Breast epithelium (tissue), 4 donors: ENCODE measurements at places on chromosomes 16 and 17.
A peak's percentile ranks its signal among the peaks of the same experiment; 100 is the strongest.

DNA sequence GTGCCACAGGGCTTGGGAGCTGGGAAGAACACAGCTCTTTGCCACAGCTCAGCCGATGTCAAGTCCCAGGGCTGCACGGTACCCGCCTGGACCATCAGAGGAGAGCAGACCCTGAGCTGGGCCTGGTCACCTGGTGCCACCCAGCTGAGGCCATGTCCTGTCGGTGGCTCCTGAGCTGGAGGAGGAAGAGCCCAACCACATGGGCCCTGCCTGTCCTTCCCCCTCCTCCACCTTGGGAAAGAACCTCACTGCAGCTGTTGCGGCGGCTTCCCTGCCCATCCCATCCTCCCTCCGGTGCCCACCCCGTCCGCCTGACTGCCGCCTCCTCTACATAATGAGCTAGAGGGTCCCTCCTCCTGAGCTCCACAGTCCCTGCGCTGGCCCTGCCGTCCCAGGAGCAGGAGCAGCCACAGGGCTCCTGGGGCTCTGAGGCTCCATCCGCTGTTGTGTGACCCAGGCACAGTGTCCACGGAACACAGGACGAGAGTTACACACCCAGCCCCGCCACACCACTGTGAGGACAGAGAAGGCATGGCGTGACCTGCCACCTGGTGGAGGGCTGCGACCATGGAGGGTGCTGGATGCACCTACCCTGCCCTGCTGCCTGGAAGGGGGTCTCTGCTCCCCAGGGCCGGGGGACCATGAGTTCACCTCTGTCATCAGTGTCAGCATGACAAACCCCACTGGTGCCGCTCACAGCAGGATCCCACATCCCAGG, 21.4 kb upstream of the CHMP6 start:
- H3K36me3 ChIP-seq, result no peaks in the 10 kb centered on the region
- H3K27me3 ChIP-seq, result no peaks in the 10 kb centered on the region
- H3K4me3 ChIP-seq, result no peak overlapping the region
- peaks cover 3% of the 10 kb centered on the region for H3K4me1 ChIP-seq

DNA sequence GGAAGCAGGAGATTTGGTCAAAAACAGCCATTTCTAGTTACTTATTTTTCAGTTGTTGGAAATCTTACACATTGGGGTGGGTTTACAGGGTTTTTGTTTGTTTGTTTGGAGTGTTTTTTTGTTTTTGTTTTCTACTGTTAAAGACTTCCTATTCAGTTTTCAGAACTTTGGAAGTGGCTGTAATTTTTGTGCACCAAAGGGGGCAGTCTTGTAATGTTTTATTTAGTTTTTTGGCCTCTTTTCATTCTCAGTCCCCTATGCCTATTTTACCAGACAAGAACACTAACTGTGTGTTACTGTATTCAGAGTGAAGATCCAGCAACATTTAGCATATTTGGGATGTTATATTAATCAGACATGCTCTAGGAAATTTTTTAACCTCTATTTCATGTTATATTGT, 20.6 kb downstream of the TPPP3 start:
- DNase-seq, result no peak
- no peak overlapping the region for H3K4me3 ChIP-seq
- no peaks in the 10 kb centered on the region for H3K4me1 ChIP-seq
- no peaks in the 10 kb centered on the region for H3K27me3 ChIP-seq
- no peaks in the 10 kb centered on the region for H3K36me3 ChIP-seq
- no peak overlapping the region for H3K27ac ChIP-seq

DNA sequence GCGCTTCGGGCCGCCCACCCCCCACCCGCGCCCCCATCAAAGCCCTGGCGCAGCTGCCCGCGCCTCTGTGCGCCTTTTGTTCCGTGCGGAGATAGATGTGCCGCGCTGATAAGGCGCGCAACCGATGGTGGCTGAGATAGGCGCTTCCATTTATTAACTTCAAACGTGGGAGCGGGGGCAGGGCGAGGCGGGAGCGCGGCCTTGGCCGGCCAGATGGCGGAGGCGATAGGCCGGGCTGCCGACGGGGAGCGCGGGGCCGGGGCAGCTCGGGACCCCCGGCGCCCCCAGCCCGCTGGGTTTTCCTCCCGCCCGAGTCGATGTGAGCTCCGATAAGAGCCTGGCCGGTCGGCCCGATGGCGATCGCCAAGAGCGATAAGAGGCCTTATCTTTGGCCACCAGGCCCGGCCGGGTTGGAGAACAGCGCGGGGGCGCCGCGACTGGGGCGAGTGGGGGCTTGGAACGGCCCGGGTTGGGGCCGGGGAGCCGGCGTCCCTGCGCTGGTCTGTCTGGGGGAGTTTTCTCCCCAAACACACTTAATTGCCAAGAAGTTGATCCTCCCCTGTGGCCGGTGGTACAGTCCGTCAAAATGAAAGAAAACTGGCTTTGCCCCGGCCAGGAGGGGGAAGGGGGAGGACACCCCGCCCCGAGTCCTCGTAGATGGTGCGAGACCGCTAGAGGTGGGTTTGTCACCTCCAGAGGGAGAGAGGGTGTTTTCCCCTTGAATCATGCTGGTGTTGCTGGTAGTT, 2.7 kb downstream of the ZFPM1 start:
- no peaks in the 10 kb centered on the region for H3K36me3 ChIP-seq
- H3K4me1 ChIP-seq, result peaks cover 10% of the 10 kb centered on the region
- H3K27ac ChIP-seq, result peak overlapping the region; percentile 68
- no peak for DNase-seq
- no peaks in the 10 kb centered on the region for H3K27me3 ChIP-seq

DNA sequence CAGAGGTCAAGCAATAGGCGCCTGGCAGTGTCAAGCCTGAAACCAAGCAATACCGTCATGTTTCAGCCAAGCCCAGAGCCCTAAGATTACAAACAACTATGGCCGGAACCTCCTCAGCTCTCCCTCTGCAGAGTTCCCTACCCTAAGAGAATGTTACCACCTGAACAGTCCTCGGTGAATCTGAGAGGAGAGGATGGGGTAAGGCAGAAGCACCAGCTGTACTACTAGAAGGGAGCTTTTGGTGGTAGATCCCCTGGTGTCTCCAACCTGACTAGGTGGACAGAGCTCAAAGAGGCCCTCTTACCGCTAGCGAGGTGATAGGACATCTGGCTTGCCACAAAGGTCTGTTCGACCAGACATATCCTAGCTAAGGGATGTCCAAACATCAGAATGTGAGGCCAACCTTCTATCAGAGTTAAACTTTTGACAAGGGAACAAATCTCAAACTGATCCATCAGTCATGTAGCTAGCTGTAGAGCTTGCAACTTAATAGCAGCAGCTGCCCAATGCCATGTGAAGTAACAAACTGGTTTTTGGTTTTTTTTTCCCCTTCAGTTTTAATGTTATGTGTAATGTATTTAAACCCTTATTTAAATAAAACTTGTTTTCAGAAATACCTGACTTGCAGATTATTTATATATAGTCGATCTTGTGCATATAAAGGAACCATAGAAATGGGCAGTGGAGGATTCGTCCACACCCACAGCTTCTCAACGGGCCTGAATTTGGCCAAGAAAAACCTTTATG, 2.5 kb downstream of the EIF1 start:
- no peaks in the 10 kb centered on the region for H3K27me3 ChIP-seq
- H3K36me3 ChIP-seq, result no peaks in the 10 kb centered on the region
- no peak for DNase-seq
- peak overlapping the region; percentile 74 for H3K4me3 ChIP-seq
- H3K27ac ChIP-seq, result peak overlapping the region; percentile 97

DNA sequence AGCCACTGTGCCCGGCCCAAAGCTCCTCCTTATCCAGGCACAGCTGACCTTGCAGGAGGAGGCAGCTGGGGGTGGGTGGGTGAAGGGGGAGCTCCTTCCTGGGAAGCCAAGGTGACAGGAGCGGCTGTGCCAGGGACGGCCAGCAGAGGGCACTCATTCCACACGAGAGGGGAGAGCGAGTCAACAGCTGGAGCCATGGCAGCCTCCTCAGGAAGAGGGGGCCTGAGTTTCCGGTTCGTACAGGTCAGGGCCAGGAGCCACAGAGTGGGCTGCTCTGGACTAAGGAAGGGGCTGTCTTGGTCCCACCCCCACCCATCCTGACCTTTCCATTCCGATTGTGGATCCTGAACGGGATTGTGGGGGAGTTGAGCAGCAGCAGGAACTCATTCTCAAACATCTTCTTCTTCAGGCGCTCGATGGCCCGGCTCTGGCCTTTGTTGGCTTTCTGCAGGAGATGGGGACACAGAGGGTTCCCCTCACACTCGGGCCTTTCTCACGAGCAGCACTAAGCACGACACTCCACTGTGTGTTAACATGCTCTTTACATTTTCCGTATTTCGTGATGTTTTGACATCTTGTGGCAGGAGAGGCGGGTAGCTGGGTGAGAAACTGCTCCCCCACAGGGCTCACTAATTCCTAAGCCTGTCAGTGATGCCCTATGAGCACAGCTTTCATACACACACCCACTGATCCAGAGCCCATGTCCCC, 61.6 kb downstream of the TIMM22 start:
- DNase-seq, result no peak
- no peak overlapping the region for H3K27ac ChIP-seq
- H3K27me3 ChIP-seq, result no peaks in the 10 kb centered on the region
- H3K36me3 ChIP-seq, result no peaks in the 10 kb centered on the region
- no peak overlapping the region for H3K4me3 ChIP-seq

DNA sequence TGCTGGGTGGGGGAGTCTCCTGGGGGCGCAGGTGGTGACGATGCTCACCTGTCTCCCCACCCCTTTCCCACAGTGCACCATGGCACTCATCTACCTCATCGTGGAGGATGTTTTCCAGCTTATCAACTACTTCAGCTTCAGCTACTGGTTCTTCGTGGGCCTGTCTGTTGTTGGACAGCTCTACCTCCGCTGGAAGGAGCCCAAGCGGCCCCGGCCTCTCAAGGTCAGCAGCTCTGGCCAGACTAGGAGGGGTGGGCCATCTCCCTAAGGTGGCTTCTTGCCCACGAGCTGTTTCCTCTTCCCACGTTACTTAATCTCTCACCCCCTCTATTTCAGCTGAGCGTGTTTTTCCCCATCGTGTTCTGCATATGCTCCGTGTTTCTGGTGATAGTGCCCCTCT, 14.5 kb downstream of the SLC7A6OS start:
- H3K27me3 ChIP-seq, result no peaks in the 10 kb centered on the region
- no peak for DNase-seq
- H3K4me1 ChIP-seq, result no peaks in the 10 kb centered on the region
- peaks cover 2% of the 10 kb centered on the region for H3K36me3 ChIP-seq
- peak overlapping the region; percentile 25 for H3K27ac ChIP-seq

GRCh38 chr16:73204359-73205152, 156.6 kb upstream of the ZFHX3 start:
- no peak overlapping the region for H3K4me3 ChIP-seq
- H3K27me3 ChIP-seq, result no peaks in the 10 kb centered on the region
- no peaks in the 10 kb centered on the region for H3K4me1 ChIP-seq
- H3K36me3 ChIP-seq, result no peaks in the 10 kb centered on the region
- no peak overlapping the region for H3K27ac ChIP-seq

DNA sequence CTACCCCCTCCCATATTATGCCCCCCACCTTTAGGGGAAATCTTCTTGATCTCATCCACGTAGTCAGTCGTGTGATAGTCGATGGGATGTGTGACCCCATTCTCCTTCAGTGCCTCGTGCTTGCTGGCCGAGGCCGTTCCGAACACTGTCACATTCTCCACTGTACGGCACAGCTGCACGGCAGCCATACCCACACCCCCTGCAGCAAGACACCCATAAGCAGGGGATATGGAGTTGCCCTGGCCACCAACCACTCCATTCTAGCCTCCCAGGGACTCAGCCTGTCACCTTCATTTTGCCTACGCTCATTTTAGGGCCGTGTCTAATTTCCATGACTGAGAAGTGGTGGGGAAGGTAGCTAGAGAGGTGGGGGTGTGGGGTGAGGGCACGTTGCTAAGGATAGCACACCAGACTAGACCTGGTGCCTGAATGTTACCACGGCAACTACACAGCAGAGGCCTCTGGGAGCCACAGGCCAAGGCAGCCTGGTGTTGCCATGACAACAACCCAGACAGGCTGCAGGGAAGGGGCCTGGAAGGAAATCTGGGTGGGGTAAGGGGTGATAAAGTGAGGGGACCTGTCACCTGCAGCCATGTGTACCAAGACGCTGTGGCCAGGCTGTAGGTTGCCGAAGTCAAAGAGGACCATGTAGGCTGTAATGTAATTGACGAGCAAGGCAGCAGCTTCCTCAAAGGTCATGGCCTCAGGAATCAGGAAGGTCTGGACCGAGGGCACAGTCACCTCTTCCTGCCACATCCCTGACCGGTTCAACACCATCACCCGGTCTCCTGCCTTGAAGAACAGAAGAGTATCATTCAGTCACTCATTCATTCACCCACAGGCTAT, 4.0 kb downstream of the VAT1 start:
- no peaks in the 10 kb centered on the region for H3K27me3 ChIP-seq
- no peak for DNase-seq
- peaks cover 5% of the 10 kb centered on the region for H3K36me3 ChIP-seq
- no peaks in the 10 kb centered on the region for H3K4me1 ChIP-seq
- no peak overlapping the region for H3K4me3 ChIP-seq
- H3K27ac ChIP-seq, result peak overlapping the region; percentile 65

DNA sequence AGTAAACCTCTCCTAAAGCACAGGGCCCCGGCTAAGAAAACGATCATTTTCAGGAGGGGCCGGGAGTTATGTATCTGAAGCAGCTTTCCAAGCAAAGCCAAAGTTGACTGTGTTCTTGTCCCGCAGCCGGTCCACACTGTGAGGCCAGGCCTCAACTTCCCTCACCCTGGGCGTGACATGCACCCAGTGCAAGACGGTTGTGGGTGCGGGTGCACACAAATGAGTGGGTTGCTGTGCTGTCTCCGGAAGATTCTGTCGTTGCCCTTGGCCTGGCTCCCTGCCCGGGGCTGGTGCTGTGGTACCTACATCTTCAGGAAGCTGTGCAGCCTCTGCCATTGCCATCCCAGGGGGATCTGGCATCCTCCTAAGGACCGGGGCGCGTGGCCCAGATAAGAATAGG, 16.6 kb downstream of the MLYCD start:
- H3K36me3 ChIP-seq, result peaks cover 17% of the 10 kb centered on the region
- no peak overlapping the region for H3K27ac ChIP-seq
- no peaks in the 10 kb centered on the region for H3K27me3 ChIP-seq

DNA sequence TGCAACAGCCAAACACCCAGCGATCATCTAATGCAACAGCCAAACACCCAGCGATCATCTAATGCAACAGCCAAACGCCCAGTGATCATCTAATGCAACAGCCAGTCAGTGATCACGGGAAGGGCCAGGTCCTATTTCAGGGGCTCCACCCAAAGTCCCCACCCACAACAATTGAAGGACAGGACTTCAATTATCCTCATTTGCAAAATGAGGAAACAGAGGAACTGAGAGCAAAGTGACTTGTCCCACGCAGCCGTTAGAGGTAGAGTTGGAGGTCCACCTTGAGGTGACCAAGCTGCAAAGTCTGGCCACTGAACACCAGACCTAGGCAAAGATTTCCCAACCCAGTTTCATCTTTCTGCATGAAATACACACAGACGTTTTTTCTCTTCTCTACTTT, 3.7 kb downstream of the ZG16B start:
- no peaks in the 10 kb centered on the region for H3K36me3 ChIP-seq
- H3K27me3 ChIP-seq, result no peaks in the 10 kb centered on the region
- H3K4me1 ChIP-seq, result peaks cover 8% of the 10 kb centered on the region
- no peak overlapping the region for H3K4me3 ChIP-seq
- DNase-seq, result no peak
